Stimulated activated CD4-positive, alpha-beta T cell treated with anti-CD3 and anti-CD28 coated beads, Interleukin-12 subunit alpha, Interleukin-12 subunit beta, amount 100 ng/mL, for 4 hours (primary cell): ENCODE measurements at places on chromosomes 2 and 18.

DNA sequence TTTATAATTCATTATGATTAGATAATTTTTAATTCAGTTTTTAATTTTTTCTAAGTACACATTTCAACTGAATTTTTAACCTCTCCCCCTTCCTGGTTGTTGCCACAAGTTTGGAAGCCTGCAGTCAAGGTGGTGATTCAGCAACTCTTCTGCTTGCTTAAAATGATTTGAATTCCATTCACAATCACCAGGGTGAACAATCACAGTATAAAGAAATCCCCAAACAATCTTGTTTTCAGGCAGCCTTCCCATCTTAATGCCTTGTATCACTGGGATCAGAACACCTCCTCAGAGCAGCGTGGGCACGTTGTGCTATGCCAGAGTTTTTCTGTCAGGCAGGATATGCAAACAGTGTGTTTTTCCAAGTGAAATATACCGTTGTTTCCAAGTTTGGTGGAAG, 46.7 kb upstream of the BARD1 start:
- DNase-seq, result no peak

DNA sequence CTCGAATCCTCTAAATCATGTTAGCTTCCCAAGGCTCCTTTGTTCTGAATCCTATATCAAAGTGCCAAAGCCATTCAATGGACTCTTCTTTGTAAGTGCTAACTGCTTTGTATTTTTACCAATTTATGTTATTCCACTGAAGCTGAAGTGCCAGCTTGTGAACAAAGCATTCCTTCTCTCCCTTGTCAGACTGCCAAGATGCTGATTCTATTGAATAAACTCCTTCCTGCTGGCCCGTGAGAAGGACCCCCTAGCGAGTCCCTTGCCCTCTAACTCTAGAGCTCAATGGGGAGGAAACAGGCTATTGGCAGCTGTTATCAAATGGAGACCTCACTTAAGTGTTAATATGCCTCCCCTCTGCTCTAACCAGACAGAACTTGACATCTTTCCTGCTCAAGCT, 1097.9 kb upstream of the CNTNAP5 start:
- no peak for DNase-seq

DNA sequence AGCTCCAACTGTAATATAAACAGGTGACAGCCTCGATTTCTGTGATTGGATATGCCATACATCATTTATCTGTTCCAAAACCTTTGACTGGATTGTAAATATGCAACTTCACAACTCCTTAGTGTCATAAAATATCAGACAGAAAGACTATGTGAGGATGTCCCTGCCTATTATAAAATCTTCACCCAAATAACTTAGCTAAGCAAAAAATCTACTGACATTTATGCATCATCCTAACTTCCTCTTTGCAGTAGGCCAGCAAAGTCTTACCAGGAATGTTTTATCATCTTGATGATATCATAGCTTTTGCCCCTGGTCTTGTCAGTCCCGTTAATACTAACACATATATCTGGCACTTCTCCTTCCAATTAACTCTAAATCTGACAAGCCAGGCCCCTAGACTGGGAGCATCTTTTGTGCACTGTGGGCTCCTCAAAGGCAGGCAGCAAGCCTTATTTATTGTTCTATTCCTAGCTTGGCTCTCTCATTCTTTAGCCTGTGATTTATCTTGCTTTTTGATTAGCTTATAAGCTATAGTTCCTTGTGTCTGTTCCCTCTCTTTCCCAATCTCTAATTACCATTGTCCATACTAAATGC, 356.5 kb upstream of the HNMT start:
- DNase-seq, result no peak

DNA sequence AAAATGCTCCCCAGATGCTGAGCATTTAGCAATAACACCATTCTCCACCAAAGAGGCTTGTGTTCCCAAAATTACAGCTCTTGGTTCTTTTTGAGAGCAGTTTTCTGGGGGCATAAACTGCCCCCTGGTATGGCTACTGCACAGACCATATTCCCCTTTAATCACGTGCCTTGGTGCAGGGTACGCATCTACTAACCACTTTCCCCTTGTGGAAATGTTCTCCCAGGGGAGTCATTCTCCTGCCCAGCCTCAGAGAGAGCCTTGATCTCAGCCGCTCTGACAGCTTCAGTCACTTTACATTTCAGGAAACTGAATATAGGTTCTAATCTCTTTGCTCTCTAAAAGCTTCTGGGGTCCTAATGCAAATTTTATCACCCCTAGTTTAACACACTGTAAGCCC, 44.7 kb upstream of the EML6 start:
- DNase-seq, result no peak

GRCh38 chr2:205500065-205500464, 182.2 kb upstream of the NRP2 start:
- no peak for DNase-seq

DNA sequence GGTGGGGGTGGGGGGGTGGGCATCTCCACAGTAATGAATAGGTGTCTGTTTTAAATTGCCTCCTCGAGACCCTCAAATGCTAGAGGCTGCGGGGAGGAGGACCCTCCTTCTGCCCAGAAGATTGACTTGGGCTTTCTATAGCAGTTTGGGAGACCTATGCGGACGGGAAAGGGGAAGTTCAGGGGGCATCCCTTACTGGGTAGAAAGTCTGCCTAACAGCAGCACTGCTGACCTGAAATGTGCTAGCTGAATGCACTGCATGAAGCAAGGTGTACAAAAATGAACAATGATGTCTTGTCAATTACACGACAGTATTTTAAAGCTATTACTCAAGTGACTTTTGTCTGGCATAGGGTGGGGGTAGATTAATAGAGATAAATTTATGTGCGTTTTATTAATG, 2.5 kb downstream of the DCC start:
- no peak for DNase-seq

- DNase-seq, result no peak
These were observed 47.1 kb upstream of the CCBE1 start for GRCh38 chr18:59744271-59744721.

GRCh38 chr2:216526939-216527338, 28.3 kb downstream of the RPL37A start:
- no peak for DNase-seq

DNA sequence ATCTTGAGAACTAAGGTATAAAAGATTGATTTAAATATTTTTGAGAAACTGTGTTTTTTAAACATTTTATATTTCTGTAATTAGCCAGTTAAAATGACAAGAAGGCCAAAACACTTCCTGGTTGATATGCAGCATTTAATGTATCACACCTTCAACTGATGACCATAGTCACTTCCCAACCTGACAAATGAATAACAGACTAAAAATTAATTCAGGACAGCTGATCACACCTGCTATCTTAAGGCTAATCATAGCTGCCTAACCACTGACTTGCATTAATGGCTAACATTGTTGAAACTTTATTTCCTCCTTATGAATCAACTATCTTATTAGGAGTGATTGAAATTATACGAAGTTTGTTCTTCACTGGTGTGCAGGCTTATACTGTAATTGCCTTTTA, 125.8 kb upstream of the MSTN start:
- no peak for DNase-seq

- no peak for DNase-seq
These were observed 265.1 kb downstream of the RND3 start for GRCh38 chr2:150222379-150222778.

GRCh38 chr18:7034924-7035323, 82.7 kb downstream of the LAMA1 start:
- no peak for DNase-seq

- peak; percentile 10 for DNase-seq
These were observed at the start of gene SETBP1 for GRCh38 chr18:44680273-44681075. SETBP1 (plus strand) TSS chr18:44680888; CDS start chr18:44701347, 20,459 bp downstream.

DNA sequence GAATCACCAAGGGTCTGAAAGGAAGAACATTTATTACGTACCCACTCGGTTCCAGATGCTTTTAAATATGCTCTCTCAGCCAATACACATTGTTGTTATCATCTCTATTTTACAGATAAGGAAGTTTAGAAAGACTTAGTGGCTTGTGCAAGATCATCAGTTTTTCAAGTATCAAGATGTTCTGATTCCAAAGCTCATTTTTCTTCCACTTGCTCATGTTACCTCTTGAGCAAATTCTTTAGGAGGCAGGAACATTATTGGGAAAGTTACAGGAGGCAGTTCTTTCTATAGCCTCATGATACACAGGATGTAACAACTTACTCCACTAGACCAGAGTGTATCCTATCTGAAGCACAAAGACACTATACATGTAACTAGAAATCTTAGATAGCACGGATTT, 65.0 kb upstream of the MMADHC start:
- DNase-seq, result no peak

- DNase-seq, result no peak
These were observed 46.6 kb downstream of the USP40 start for GRCh38 chr2:233519787-233520611.

DNA sequence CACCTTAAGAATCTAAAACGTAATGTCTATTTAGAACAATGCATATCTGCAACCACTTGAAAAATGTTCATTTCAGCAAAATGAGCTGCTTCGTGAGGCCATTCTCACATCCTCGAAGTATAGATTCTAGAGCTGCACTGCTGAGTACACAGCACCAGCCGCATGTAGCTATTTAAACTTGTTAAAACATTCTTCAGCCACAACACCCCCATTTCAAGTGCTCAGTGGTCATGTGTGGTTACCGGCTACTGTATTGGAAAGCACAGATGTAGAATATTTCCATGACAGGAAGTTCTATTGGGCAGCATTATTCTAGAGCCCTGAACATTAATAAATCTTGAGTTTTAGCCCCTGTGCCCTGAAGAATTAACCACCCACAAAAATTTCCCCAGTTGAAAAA, 35.0 kb downstream of the SUMO1 start:
- DNase-seq, result no peak

- no peak for DNase-seq
These were observed 647.8 kb upstream of the RAB6C start for GRCh38 chr2:129331638-129332037.

DNA sequence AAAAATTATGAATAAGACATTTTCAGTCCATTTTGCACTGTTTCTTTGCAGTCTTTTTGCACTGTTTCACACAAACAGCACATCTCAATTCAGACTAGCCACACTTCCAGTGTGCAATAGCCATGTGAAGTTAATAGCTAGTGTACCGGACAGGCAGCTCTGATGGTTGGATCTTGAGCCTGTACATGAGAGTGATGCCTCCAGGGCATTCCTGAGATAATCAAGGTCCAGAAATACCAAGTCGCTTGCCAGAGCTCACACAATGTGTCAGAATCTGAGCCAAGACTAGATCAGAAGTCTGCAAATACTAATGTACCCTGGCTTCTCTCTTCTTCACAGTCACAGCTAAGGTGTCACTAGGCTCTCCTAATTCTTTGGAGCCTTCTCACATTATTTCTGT, 180.2 kb downstream of the OSR1 start:
- no peak for DNase-seq

- no peak for DNase-seq
These were observed 45.8 kb downstream of the ATIC start for GRCh38 chr2:215357660-215358059.
